ENCODE measurements at places on chromosomes 16 and 17.

GRCh38 chr16:1469693-1470201, 5.1 kb downstream of the CLCN7 start:
- no peak for DNase-seq

GRCh38 chr16:81774348-81774747, 4.7 kb upstream of the PLCG2 start:
- DNase-seq: no peak

GRCh38 chr17:49977463-49978389, 8.7 kb downstream of the DLX4 start:
- no peak for DNase-seq

DNA sequence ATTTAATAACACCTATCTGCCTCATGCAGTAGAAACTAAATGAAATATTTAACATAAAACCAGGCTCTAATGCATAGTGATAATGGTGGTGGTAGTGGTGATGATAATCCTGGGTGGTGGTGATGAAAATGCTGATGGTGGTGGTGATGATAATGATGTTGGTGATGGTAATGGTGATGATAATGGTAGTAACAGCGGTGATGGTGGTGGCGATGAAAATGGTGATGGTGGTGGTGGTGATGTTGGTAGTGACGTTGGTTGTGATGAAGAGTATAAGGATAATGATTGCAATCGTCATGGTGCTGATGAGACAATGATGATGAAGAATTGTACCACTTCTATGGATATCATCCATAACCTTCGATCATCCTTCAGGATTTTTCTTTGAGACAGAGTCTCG, 173.7 kb upstream of the CDH11 start:
- no peak for DNase-seq

GRCh38 chr17:73335591-73336407, 24.0 kb upstream of the CDC42EP4 start:
- DNase-seq: no peak

DNA sequence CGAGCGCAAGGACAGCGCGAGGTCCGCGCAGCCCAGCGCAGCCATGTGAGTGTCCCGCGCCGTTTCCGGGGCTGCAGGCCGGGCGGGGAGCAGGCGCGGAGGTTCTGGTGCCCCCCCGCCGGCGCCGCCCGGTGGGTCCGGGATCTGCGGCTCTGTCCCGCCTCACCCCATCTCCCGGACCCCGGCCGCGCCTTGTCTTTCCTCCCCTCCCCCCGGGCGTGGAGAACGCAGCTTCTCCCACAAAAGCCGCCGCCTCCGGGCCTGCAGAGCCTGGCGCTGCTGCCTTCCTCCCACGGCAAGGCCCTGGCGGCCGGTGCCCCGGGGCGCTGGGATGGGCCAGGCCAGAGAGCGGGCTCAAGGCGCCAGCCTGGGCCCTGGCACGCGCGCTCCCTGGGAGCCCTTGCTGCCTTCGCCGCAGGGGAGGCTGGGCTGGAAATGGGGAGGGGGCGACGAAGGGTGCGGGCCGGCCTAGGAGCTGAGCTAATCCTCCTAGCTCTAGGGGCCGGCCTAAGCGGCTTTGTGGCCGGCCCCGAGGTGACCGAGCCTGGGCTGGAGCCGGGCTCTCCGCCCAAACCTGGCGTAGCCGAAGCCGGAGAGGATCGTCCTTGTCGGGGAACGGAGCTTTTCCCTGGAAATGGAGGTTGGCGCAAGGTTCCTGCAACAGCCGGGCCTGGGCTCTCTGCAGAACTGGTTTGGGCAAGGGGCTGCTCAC, 397 bp downstream of the RIPOR1 start:
- DNase-seq: peak; percentile 72

GRCh38 chr17:82960419-82961271, 118.8 kb upstream of the METRNL start:
- DNase-seq: peak; percentile 32

DNA sequence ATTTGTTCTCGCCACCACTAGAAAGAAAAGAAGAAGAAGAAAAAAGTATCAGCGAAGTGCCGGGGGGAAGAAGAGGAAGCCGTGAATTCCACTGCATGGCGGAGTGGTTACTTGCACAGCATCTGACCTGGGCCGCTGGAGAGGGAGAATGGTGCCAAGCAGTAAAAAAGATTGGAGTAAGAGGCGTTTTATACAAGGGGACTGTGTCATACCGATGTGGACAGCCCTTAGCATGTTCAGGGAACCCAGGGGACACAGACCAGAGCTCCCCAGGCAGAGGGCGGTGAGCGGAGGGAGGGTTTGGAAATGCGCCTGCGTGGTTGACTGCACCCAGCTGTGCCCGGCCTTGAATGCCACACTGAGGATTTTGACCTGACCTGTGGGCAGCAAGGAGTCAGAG, 52.8 kb downstream of the PLXDC1 start:
- no peak for DNase-seq

GRCh38 chr16:85554114-85554888, 58.8 kb upstream of the GSE1 start:
- peak; percentile 79 for DNase-seq

DNA sequence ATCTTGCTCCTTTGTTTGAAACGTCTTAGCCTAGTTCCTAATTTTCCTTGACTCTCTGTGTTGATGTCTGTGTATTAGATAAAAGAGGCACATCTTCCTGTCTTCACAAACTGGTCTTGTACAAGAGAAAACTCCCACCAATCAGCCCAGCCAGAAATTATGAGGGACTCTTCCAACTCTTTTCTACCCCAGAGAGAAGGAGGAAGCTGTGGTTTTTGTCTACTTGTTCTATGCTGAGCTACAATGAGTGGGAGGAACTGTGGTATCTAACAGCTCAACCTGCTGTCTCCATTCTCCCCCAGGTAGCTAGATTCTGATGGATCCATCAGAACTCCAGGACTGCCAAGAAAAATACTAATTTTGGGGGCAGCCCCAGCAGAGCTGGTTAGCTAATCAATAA, 392.5 kb downstream of the HS3ST3B1 start:
- no peak for DNase-seq

- DNase-seq: peak; percentile 79
These were observed 5.3 kb upstream of the CDR2L start for GRCh38 chr17:74981979-74982662.

DNA sequence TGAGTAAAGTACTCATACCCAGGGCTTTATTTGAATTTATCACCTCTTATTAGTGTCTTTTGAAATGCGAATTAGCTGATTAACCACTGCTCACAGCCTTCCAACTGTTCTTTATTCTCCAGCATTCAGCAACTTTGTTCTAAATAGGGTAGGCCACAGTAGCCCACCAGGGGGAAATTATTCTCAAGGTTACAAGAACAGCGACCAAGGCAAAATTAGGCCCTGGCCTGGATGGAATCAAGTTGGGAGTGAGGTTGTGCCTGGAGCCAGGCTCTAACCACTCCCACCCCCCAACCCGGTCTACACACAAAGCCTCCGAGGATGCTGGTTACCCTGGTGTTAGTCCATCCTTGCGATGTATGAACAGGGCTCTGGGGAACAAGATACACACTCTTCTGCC, 245.5 kb downstream of the STX8 start:
- DNase-seq: no peak

GRCh38 chr16:75343941-75344340, 89.4 kb downstream of the CFDP1 start:
- no peak for DNase-seq

GRCh38 chr17:28029044-28029443, 13.4 kb upstream of the NLK start:
- DNase-seq: no peak

DNA sequence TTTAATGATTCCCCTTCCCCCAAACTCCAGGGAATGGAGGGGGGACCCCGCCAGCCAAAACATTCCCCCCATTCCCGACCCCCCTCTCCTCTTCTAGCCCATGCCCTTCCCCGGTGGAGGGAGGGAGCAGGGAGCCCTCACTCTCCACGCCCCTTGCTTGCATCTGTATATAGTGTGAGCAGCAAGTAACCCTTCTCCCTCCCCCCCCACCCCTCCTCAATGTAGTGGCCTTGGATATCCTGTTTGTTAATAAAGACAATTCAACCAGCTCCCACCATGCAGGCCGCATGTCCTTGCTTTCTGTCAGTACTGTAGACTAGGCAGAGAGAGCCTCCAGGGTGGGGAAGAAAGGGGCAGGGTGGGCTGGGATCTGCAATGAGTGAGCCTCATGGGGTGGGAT, 1.6 kb upstream of the C17orf107 start:
- peak; percentile 40 for DNase-seq

DNA sequence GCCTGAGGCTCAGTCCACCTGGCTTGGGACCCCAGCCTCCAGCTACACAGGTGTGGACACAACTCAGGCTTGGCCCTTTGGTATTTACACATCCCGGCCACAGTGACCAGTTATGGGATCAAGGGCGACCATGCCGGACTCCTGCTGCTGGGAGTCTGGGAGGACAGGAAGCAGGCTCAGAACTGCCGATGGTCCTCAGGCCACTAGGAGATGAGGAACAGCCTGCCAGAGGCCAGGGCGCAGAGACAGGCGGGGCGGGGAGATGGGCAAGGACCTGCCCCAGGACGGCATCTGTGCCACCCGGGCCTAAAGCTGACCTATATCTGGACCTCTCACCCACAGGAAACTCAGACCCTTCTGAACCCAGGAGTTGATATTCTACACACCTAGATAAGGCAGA, 12.5 kb downstream of the NXN start:
- no peak for DNase-seq

DNA sequence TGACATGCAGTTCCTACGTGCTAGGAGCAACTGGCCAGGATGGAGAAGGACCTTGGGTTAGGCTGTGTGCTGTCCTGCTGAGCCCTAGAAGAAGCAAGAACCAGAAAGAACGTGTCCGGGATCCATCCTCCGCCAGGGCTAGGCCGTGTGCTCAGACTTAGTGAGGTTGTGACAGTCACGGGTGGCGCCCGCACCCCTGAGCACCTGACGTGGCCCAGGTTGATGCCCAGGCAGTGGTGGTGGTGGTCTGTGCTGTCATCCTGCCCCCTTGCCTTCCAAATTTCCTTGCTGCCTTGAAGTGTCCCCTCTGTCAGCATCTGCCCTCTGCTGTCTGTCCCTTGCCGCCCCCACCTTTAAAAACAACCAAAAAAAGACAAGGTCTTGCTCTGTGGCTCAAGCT, 4.2 kb upstream of the GSE1 start:
- DNase-seq: no peak

GRCh38 chr17:78819402-78819801, 21.2 kb downstream of the USP36 start:
- no peak for DNase-seq

GRCh38 chr17:79792984-79793923, 3.6 kb downstream of the CBX8 start:
- no peak for DNase-seq

GRCh38 chr17:64173646-64174045, 43.7 kb upstream of the ERN1 start:
- no peak for DNase-seq

DNA sequence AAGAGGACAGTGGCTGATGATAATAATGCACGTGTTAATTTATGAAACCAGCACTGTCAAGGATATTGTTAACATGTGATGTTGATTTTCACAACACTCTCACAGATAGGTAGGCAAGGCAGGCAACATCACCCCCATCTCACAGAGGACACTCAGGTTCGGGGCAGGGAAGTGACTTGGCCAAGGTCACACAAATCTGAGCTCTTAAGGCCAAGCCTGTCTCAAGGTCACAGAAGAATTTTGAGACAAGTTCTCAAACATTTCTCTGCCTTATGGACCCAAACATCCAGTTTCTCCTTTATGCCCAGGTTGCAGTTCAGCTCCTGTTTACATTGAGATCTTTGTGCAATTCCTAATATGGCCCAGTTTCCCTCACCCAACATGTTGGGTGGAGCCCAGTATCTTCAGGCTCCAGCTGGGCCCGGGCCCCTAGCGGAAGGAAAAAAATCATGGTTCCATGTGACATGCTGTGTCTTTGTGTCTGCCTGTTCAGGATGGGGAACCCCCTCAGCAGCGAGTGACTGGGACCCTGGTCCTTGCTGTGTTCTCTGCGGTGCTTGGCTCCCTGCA, 1.3 kb downstream of the SLC2A4 start:
- no peak for DNase-seq

DNA sequence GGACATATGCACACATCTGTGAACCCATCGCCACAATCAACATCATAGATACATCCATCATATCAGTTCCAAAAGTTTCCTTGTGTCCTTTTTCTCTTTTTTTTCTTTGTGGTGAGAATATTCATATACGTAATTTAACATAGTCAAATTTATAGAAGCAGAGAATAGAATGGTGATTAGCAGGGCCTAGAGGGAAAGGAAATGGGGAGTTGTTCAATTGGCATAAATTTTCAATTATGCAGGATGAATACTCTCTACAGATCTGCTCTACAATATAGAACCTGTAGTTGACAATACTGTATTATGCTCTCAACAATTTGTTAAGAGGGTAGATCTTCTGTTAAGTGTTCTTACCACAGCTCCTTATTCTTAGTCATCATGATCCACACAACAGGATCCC, 413.2 kb downstream of the SHISA9 start:
- DNase-seq: no peak

DNA sequence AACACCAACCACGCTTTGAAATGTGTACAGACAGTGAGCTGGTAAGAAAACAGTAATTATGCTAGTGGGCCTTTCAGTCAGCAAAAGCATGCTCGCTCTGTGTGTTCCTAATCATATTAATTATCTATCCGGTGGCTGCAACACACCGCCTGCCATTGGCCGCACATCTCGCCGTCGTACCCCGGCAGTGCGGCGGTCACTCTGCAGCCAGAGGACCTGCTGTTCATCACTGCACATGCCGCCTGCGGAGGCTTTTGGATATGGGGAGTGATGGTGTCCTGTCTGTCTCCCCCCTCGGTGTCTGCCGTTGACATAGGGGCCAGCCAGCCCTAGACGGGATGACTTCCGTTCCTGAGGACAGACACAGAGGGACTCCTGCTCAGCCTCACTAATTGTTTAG, 68.5 kb downstream of the RPA1 start:
- DNase-seq: no peak

DNA sequence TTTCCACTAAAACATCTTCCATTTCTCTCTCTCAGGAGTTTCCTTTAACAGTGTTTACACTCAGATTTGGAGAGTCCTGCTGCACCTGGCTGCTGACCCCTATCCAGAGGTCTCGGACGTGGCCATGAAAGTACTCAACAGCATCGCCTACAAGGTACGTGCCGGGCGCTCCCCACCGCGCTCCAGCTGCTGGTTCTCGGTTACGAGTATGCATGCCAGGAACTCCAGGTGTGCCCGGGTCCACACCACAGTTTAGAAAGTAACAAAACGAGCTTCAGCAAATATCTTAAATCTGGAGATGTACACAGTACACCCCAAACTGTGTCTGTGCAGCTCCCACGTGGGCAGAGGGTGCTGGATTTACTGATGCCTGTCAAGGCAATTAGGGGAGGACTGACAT, 82.9 kb upstream of the CHMP6 start:
- DNase-seq: no peak

GRCh38 chr16:60107437-60107836, 1373.3 kb upstream of the GOT2 start:
- no peak for DNase-seq

- DNase-seq: no peak
These were observed 85.3 kb downstream of the ENGASE start for GRCh38 chr17:79159926-79160325.

DNA sequence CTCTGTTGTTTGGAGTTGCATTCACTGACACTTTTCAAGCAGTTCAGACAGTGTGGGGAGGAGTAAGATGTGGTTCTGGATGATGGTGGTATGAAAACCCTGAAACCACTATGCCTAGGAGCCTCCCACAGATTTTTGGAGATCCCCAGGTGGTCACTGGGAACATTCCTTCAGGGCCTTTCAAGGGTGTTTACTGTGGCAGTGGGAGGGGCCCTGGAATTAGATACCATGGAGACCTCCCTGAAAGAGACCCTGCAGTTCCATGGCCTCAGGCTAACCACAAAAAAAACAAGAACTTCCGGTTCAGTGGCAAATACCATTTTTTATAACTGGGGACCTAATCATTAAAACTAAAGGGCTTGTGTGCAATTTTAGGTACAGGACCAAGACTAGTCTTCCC, 79.9 kb downstream of the TMEM100 start:
- no peak for DNase-seq

All from right forelimb (tissue), 1 donor.